ENCODE measurements at places on chromosomes 5 and 9.

DNA sequence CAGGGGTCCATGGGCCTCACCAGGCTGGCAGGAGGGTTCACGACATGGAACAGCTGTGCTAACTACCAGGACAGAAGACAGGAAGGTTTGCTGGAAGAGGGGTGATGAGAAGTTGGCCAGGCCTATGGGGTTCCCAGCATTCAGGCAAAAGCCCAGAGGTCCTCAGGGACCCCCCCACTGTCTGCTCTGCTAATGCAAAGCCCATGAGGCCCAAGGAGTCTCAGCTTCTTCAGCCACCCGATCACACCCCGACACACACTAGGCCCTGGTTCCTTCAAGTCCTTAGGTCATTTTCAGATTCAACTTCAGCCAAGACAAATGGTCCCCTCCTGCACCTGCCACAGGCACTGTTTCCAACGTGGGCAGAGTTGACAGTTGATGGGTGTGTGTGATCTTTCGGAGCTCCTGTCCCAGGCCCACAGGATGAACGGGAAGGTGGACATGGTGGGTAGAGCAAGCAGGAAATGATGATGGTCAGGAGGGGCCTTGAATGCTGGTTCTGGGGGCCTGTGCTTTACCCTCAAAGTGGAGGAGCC lies 20.4 kb downstream of the ADAMTS2 start:
- DNase-seq: no peak

DNA sequence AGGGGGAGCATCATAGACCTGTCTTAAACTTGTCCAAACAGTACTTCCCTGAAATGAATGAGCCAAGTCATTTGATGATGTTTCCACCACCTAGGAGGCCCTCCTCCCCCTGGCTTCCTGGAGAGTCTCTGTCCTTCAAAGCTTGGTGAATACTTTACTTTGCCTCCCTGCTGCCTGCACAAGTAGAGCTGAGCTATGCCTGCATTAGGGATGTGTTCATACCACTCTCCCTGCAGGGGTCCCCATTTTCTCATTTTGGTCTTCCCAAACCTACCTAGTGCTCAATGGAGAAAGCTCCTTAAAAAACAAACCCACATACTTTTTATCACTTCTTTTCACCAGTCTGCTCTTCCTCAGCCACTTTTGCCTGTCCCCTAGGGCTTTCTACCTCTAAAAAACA lies 7.7 kb downstream of the CCNI2 start:
- DNase-seq: peak; percentile 55

- no peak for DNase-seq
These were observed 154.3 kb downstream of the PALM2AKAP2 start for GRCh38 chr9:109934136-109934856.

GRCh38 chr5:22780756-22781155 lies 72.4 kb downstream of the CDH12 start:
- DNase-seq: no peak

- DNase-seq: no peak
These were observed 849.9 kb downstream of the MAT2B start for GRCh38 chr5:164355267-164355830.

DNA sequence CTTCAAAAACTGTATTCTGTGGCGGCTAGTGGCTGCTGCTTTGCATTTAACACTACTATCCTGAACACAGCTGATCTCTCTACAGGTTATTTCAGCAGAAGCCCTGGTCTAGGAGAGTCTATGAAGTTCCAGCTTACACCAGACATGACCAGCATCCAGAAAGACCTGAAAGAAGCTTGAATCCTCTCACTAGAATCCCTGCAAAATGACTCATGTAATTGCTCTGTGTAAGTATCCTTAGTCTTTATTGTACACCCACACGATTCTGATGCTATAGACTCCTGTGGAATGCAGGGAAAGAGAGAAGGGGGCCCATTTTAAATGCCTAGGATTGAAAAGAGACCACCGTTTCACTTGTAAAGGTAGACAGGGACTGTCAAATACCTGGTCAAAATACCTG lies 859 bp upstream of the GRIA1 start:
- no peak for DNase-seq

DNA sequence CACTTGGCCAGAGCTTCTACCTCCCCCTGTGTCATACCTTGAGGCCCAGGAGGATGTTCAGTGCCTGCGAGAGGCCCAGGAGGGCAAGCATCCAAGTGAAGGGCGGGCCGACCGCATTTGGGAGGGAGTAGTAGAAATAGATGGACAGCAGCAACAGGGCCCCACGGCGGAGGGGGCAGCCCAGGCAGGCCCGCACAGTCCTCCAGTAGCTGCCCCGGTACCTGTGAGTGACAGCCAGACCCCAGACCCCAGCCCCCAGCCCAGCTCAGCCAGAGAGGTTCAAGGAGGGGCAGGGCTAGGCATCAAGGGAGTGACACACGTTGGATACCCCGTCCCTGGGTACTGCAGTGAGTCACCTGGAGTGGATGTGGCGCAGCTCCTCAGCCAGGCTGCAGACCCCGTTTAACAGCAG lies 1.4 kb downstream of the STING1 start:
- DNase-seq: no peak

DNA sequence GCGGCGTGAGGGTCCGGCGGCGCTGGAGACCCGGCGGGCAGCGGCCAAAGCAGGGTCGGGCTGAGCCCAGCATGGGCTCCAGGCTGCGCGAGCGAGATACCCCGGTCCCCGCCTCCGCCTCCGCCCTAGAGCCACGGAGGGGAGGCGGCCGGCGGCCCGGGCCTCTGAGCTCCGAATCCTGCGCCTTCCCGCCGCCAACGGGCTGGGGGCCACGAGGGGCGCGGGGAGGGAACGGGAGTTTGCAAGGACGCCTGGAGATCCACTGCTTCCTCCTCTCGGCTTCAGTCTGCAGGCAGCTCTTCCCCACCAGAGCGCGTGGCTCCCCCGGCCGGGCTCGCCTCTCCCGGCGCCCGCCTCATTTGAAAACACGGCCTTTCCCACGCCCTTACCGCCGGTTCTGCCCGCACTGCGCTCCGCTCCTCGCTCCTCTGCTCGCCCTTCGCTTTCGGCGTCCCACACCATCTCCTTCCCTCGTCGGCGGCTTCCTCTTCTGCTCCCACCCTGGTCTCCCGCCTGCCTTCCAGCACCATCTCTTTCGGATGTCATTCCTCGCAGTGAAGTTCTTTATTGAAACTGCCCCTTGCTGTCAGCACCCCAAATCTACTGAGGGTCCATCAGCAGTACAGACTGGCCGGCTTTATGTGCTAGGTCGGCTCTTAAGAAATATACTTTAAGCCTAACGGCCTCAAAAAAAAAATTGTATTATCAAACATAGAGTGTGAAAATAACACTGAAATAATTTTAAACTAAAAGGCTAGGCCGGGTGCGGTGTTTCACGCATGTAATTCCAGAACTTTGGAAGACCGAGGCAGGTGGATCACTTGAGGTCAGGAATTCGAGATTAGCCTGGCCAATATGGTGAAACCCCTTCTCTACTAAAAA lies 105.0 kb upstream of the FAM120A start:
- DNase-seq: peak; percentile 10

DNA sequence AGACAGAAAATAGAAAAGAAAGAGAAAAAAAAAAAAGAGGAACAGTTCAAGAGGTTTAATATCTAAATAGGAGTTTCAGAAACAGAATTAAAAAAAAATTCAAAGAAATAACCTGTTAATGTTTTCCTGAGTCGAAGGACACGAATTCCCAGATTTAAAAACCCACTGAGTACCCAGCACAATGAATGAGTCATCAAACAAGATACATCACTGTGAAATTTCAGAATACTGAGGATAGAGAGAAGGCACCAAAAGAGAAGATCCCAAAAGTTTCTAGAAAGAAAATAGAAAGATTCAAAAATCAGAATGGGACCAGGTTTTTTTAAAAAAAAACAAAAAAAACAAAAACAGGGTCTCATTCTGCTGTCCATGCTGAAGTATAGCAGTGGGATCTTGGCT lies 8.8 kb downstream of the CDO1 start:
- DNase-seq: no peak

- DNase-seq: peak; percentile 90
These were observed 49.6 kb downstream of the GNA14 start for GRCh38 chr9:77598524-77598923.

DNA sequence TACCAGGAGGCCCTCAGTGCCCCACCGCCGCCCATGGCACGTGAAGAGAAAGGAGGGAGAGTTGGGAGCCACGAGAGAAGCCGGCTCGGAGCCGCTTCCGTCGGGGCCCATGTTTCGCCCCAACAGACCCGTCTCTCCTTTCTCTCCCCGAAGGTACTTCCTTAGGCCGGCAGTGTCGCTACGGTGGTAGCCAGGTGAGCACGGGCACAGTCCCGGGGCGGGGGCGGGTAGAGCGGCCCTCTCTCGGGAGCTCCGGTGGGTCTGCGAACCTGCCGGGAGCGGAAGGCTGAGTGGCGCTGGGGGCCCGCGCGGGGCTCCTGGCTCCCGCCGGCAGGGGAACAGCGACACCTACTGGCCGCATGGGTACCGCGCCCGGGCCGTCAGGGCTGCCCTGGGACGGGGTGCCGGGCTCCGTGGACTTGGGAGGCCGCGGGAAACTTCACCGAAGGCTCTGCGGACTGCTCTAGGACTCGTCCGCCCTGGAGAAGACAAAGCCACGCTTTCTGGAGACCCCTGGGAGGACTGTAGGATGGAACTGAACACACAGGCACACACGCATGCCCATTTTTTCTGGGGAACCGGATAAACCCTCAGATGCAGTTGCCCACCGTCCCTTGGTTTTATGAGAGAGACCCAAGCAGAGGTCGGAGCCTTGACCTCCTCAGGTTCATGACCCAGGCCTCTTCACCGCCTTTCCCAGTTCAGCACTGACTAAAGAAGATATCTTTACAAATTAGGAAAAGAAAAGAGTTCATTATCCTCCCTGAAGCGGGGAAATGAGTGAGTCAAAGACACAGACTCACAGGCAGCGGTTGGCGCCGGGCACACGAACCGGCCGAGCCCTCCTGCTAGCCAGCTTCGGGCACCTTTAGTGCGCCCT lies 202.5 kb downstream of the MEF2C start:
- DNase-seq: peak; percentile 72

- peak; percentile 2 for DNase-seq
These were observed 499.1 kb downstream of the NFIB start for GRCh38 chr9:13814647-13815400.

DNA sequence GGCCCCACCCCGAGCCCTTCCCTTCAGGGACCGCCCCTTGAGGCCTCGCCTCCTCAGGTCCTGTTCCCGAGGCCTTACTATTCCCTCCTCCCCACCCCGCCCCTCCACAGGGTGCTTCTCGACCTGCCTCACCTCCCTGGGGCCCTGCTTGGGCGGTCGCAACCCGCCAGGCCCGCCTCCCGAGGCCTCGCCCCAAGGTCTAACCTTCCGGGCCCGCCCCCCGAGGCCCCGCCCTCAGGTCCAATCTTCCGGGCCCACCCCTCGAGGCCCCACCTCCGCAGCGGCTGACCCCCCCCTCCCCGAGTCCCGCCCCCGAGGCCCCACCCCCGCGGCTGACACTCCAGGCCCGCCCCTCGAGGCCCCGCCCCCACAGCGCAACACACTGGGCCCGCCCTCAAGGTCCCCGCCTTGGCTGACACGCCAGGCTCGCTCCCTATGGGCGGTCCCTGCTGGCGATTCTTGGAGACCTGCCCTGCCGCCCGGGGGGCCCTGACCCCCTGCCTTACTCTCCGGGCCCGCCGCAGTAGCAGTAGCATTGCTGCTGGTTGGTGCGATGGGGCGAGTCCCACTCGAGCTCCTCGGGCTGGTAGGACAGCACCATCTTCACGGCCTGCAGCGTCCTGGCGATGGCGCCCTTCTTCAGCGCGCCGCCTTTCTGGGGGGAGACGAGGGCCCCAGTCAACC lies 8.2 kb downstream of the PHF19 start:
- peak; percentile 91 for DNase-seq

DNA sequence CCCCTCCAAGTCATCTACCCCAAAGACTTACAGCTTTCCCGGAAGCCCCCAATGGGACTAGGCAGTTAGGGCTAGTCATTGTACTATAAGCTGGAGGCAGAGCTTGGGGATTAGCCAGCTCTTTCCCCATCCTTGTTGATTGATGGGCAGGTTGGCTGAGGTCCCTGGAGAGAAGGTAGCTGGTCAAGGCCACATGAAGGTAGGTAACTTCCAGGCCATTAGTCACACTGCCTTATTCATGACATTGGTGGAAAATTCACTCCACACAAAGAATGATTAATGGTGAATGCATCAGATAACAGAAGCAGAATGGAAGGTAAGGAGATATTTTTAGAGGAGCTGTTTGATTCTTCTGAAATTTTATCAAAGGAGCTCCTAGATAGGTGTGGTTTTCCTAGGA lies 49.5 kb upstream of the TGFBR1 start:
- no peak for DNase-seq

- DNase-seq: no peak
These were observed 6.0 kb downstream of the ISL1 start for GRCh38 chr5:51389288-51389576.

- DNase-seq: no peak
These were observed 108.0 kb upstream of the NR5A1 start for GRCh38 chr9:124615100-124615742.

- no peak for DNase-seq
These were observed 188.1 kb downstream of the TRPM3 start for GRCh38 chr9:70933321-70933720.

DNA sequence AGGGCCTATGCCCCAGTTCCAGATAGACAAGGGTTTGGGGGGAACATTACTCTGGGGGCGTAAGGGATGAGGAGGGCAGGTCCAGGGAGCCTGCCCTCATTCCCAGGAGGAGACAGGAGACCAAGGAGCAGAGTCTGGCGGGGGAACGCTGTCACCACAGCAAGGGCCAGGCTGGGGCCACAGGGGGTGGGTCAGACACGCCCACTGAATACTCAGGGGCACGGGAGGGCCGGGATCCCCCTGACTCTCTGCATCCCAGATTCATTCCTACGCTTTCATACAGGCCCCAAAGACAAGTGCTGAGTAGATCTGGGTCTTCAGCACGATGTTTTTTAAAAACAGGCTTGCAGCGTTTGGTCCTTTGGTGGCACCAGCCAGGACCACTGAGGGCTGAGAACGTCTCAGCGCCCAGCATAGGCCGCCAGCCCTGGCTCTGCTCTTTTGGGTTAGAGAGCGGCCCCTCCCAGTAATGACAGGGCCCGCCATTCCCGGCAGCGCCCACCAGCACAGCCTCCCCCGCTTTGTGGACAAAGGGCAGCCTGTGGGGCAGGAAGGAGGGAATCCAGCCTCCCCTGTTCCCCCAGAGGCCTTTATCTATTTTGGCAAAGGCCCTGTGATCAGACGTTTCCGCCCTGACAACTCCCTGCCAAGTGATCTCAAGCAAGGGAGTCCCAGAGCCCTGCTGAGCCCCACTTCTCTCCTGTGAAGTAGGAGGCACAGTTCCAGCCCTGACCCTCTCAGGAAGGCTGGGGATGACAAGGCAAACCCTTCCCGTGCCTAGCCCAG lies 24.9 kb downstream of the NEK6 start:
- DNase-seq: peak; percentile 60

DNA sequence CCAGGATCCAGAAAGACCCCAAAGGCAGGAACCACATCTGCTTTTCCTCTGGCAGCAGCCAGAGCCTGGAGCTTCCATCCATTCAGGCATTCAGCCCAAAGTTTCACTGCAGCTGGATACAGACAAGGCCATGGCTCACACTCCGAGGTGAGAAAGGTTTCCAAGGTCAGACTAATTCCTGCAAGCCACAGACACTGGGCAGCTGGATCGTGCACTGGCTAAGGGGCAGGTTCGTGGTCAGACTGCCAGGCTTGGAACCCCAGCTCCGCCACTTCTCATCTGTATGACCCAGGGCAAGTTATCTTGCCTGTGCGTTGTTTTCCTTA lies 36.9 kb downstream of the SPOCK1 start:
- no peak for DNase-seq
